Adrenal gland (tissue), 19 donors: ENCODE measurements at places on chromosomes 16 and 17. TPM values are rescaled to one million over a fixed set of nuclear protein-coding genes. Genes with fewer than 3 reads are reported as not detected.

The KRTAP16-1 gene
- not detected for polyA plus RNA-seq

The KRT20 gene
- 0.64 TPM for polyA plus RNA-seq

The PIK3R5 gene
- 18.8 TPM for polyA plus RNA-seq

The GCGR gene
- 48.7 TPM for polyA plus RNA-seq

The KRT28 gene
- not detected for polyA plus RNA-seq

The PRAC2 gene
- polyA plus RNA-seq = not detected

The SULT1A1 gene
- polyA plus RNA-seq = 47.2 TPM

The CFAP52 gene
- 0.48 TPM for polyA plus RNA-seq

The ZMYND15 gene
- 3.3 TPM for polyA plus RNA-seq

The CLDN7 gene
- 5.3 TPM for polyA plus RNA-seq

The YBX2 gene
- polyA plus RNA-seq = 0.88 TPM

The TBKBP1 gene
- 63.9 TPM for polyA plus RNA-seq

The C1QTNF8 gene
- 0.64 TPM for polyA plus RNA-seq

The HBA1 gene
- polyA plus RNA-seq = not detected

The NTN3 gene
- polyA plus RNA-seq = not detected

The NPIPA3 gene
- polyA plus RNA-seq = 0.73 TPM

The GLP2R gene
- polyA plus RNA-seq = 0.24 TPM

The TMEM100 gene
- 2.5 TPM for polyA plus RNA-seq

The MAPK7 gene
- polyA plus RNA-seq = 26.8 TPM

The IGF2BP1 gene
- polyA plus RNA-seq = not detected

The EVPL gene
- 0.02 TPM for polyA plus RNA-seq

The KRT24 gene
- 0.24 TPM for polyA plus RNA-seq

The KRTAP2-2 gene
- polyA plus RNA-seq = not detected

The WNK4 gene
- 0.05 TPM for polyA plus RNA-seq

The RPS2 gene
- 2,050 TPM for polyA plus RNA-seq

The SBK1 gene
- polyA plus RNA-seq = 0.57 TPM

The JUP gene
- 4.9 TPM for polyA plus RNA-seq

The BCKDK gene
- 30.6 TPM for polyA plus RNA-seq

The CRYM gene
- polyA plus RNA-seq = 0.56 TPM

The CEP295NL gene
- polyA plus RNA-seq = 0.07 TPM

The ALOX15B gene
- polyA plus RNA-seq = 2.0 TPM

The STH gene
- not detected for polyA plus RNA-seq

The NKD1 gene
- polyA plus RNA-seq = 1.2 TPM

The PSMC3IP gene
- 3.1 TPM for polyA plus RNA-seq

The ZNF646 gene
- 3.7 TPM for polyA plus RNA-seq
